ENCODE measurements at places on chromosomes 1 and 21.

- peak; percentile 39 for DNase-seq
Measured at GRCh38 chr1:233102341-233102740, 151.9 kb downstream of the NTPCR start.

DNA sequence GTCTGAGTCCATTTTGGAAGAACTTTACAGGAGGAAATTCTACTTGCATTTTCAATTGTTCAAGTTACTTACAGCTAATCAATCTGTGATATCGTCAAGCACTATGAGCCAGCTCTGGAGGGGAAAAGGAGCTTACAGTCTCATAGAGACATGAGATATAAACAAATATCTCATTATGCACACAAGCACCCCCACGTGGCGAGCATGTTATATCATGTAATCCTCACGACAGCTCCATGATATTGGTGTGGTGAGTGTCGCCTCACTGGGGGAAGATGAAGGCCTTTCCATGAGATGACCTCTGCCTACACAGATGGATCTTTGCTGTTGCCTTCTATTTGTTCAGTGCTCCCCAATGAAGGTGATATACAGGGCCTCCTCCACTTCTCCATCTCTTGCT is 34.6 kb downstream of the TNR start:
- DNase-seq, result no peak

DNA sequence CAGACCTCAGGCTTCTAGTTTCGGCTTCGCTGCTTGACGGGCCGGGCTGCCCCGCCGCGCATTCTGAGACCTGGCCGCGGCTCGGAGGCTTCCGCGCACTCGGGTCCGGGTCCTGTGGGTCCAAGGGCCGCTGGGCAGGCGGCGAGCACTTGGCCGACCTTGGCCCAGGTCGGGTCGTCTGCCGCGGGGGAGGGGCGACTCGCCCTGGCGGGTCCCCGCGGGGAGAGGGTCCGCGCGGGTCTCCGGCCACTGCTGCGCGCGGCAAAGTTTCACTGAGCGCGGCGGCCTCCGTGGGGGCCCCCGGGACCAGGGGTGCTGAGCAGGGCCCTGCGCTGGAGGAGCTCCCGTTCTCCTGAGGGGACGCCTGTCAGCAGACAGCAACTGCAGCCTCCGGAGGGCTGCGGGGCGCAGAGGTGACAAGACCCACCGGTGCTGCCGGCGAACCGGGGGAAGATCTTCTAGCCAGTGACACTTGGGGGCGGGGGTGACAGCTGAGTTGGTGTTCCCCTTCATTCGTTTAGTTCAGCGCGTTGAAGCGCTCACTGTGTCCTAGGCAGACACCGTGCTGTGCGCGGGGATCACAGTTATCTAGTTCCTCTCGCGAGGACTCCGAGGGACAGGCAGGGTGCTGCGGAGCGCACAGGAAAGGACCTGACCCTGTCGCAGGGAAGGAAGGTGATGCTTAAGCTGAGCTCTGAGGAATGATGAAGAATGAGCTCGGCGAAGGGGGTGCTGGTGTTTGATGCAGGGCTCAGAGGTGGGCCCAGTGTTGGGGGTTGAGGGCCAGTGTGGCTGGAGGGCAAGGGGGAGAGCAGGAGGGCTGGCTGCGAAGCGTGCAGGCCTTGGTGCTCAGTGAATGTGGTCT is 725 bp downstream of the MTFR1L start:
- DNase-seq, result peak; percentile 79

DNA sequence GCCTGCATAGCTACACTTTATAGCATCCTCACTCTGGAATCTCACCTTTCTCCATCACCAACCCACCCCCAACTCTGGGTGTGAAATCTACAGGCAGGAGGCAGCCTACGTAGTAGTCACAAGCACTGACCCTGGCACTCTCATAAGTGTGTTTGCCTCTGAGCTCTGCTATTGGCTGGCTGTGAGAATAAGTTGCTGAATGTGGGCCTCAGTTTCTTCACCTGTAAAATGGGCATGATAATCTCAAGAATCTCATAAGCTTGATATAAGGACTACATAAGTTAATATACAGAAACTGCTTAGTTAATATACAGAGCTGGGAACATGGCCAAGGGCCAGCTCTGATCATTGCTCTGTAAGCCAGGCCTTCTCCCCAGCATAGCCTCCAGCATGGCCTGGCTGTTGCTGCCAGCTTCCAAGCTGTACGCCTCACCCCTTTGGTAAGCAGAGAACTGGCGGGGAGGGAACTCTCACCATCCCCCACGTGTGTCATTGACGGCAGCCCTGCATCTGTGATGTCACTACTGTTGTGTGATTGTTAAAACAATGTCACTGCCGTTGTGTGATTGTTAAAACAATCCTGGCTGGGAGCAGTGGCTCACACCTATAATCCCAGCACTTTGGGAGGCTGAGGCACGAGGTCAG is 53.3 kb downstream of the SYF2 start:
- no peak for DNase-seq

GRCh38 chr21:42862774-42863503 is 16.4 kb downstream of the WDR4 start:
- DNase-seq, result no peak

DNA sequence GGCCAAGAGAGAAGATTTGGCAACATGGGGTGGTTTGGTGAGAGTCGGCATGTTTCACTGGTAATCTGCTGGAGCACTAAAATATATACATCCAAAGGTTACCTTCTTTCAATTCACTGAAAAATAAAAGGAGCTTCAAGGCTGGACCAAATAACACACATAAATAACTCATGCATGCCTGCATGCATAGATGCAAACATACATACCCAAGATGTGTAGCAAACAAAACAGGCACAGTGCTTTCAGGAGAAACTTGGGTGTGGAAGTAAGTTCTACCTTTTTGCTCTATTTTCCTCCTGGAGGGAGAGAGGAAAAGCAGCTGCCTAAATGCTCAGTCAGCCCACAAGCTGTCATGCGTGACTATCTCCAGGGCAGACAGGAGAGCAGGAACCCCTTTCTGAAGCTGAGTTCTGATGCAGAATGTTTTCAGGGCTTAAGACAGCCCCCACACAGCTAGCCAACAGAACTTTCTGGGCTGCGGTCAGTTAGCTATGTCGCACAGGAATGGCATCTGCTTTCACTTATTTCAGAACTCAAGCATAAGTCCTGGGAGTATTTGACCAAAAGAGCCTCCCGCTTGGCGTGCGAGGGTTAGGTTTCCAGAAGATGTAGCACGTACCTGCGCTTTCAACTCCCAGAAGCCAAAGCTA is 166.2 kb downstream of the TOMM20 start:
- peak; percentile 38 for DNase-seq

GRCh38 chr1:178434899-178435435 is 61.8 kb downstream of the CLEC20A start:
- no peak for DNase-seq

DNA sequence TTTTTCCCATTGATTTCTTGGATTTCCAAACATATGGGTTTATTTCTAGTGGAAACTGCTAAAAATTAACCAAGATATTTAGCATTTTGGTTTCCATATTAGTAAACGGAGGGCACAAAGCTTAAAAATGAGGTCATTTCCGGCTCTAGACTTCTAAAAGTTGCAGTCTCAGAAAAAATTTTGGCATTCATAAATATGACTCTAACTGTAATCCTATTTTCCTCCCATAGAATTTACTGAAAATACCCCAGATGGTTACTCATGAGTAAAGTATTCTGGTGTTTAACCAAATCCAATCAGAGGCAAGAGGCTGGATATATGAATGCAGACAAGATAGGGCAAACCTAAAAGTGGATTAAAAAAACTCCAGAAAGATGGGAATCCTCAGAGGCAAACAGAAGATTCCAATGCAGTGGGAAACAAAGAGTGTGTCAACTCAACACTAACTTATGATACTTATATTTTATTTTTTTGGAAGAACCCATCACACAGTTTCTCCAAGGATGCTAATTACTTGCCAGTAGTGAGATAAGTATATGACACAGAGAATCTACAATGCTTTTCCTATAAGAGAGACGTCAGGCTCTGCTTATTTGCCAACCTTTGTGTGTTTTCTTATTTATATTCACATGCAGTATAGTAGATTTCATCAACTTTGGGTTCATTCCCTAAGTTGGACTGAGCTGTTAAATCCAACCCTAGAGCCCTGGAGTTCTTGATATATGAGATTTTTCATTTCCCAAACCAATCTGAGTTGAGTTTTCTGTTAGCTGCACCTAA is 90.1 kb upstream of the BCL10 start:
- DNase-seq, result no peak

DNA sequence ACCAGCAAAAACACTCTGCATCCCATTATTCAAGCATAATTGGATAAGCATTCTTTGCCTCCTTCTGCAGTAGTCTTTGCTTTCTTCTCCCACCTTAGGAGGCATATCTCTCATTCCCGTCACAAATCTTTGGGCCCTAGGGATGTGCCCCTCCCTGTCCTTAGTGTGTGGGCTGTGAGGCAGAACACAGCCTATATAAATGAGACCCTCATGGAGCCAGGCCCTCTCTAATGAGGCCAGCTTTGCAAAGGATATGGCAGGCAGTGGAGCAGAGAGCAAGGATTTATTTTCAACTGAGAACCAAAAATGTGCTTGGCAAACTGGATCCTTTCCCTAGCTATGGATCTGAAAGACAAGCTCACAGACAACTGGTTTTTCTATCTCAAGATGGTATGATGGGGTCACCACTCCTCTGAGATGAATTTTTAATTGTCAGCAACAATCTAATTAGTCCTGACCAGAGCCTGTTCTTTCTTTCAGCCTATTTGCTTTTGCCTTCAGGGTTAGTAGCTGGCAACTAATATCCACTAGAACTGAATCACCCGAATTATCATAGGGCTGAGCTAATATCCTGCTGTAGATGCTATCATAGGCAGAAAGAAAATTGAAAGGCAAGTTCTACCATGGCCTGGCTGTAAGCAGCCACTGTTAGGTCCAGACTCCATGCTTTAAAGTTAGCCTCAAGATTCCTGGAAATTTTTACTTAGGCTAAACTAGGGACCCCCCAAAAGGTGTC is 134.2 kb downstream of the SYT2 start:
- no peak for DNase-seq

DNA sequence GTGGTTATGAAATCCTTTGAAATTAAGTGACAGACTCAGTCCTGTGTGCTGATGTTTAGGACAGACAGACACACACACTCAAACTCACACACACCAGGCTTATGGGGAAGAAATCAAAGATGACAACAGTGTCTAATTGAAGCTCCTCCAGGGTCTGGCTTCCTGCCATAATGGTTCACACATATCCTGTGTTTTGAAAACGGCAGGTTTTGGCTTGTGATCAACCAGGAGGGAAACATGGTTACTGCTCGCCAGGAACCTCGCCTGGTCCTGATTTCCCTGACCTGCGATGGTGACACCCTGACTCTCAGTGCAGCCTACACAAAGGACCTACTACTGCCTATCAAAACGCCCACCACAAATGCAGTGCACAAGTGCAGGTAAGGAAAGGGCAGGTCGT is 4.6 kb downstream of the MTARC1 start:
- no peak for DNase-seq

GRCh38 chr1:31372051-31372450 is 825 bp downstream of the FABP3 start:
- no peak for DNase-seq

DNA sequence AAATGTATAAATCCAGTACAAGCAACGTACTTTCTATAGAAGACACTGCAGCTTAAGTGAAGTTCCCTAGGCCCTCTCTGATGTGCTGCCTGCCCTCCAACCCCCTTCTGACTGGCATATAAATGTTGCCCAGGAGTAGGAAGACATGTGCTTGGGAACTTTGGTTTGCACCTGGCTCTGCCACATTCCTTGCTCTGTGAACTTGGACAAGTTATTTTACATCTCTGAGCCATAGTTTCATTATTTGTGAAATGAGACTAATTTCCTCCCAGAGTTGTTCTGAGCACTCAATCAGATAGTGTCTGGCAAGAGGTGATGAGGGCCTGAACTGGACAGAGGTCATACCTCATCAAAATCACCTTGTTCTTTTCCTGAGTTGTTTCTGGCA is 3.5 kb upstream of the PHC2 start:
- no peak for DNase-seq

DNA sequence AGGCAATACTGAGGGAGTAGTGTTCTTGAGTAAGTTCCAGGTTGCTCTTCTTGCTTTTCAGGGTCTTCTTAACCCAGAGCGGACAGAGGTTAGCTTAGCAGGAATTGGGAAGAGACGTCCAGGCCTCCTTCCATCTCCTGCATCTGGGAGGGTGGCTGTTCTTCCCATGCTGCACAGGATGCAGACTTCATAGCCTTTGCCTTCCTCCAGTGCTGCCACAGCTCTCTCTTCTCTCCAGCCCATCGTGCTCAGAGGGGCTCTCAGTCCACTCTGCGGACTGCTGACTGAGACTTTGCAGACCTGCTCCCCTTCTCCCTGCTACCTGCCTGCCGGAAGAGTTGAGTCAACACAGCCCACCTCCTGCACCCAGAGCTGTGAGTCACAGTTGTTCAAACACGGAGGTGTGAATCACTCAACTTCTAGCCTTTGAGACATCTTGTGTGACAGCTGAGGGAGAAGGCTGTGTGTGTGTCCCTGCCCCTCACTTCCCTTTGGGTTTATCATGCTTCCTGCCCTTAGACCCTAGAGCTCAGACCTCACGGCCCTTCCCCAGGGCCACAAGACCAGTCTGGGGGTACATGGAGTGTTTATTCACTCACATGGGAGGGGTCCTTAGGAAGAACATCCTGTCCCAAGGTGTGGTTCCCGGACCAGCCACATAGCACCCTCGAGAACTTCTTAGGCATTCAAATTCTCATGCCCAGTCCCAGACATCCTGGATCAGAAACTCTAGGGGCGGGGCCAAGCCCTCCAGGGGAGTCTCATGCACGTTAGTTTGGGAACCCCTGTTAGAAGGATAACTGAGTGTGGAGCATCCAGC is 158.3 kb upstream of the CACNA1E start:
- DNase-seq, result no peak

DNA sequence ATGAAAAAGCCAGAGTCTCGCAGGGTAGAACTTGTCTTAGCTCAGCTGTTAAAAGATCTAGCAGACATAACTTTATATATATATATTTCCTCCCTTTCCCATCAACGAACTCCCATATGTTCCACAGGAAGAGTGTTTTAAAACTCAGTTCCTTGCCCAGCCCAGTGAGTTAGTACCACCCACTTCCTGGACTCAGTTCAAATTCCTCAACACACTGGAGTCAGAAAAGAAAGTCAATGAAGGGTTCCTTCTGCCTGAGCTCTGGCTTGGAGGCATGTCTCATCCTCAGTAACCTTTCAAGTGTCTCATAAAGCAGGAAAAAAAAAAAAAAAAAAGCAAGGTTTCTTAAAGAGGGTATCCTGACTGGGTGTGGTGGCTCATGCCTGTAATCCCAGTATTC is 15.6 kb downstream of the TPM3 start:
- DNase-seq, result peak; percentile 55

- no peak for DNase-seq
Measured at GRCh38 chr21:43986544-43987451, 25.3 kb upstream of the TRAPPC10 start.

- peak; percentile 46 for DNase-seq
Measured at GRCh38 chr1:147627435-147628110, 42.8 kb downstream of the ACP6 start.

GRCh38 chr21:39180429-39181019 is 2.7 kb downstream of the PSMG1 start:
- peak; percentile 53 for DNase-seq

GRCh38 chr1:206579747-206580437 is 32.4 kb downstream of the EIF2D start:
- peak; percentile 65 for DNase-seq

Data from hematopoietic multipotent progenitor cell treated with erythropoietin and hydrocortisone succinate and interleukin-3 and kit ligand, for 8 days (in vitro differentiated cells).